ENCODE measurements at places on chromosomes 2 and 18.
A peak's percentile ranks its signal among the peaks of the same experiment; 100 is the strongest.

GRCh38 chr2:179837408-179837807 lies 24.0 kb downstream of the ZNF385B start:
- peak; percentile 81 for DNase-seq

DNA sequence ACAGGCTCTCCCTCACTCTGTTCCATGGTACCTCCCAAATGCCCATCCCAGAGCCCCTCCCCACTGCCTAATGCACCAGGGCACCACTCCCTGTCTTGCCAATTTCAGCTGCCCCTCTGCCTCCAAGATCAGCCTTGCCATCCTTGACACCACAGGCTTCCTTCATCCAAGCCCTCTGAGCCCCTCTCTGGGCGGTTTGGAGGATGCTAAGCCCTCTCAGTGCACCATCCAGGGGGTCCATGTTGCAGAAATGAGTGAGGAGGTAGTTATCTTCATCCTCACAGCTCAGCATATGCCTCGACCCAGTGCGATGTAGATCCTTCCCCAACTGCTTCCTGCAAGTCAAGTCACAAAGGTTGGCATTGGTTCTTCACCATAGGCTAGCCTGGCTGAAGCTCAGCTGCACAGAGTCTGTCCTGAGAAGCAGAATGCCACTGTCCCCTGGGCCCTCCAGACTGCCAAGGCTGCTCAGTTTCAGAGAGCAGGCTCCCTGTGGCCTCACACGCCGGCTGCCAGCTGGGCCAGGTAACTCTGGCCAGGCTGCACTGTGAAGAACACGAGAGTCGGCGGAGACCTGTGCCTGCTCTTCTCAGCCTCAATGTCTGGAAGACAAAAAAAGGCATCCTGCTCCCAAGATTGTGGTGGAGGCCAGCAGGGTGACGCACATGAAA lies 9.9 kb upstream of the MAP3K2 start:
- no peak for DNase-seq

DNA sequence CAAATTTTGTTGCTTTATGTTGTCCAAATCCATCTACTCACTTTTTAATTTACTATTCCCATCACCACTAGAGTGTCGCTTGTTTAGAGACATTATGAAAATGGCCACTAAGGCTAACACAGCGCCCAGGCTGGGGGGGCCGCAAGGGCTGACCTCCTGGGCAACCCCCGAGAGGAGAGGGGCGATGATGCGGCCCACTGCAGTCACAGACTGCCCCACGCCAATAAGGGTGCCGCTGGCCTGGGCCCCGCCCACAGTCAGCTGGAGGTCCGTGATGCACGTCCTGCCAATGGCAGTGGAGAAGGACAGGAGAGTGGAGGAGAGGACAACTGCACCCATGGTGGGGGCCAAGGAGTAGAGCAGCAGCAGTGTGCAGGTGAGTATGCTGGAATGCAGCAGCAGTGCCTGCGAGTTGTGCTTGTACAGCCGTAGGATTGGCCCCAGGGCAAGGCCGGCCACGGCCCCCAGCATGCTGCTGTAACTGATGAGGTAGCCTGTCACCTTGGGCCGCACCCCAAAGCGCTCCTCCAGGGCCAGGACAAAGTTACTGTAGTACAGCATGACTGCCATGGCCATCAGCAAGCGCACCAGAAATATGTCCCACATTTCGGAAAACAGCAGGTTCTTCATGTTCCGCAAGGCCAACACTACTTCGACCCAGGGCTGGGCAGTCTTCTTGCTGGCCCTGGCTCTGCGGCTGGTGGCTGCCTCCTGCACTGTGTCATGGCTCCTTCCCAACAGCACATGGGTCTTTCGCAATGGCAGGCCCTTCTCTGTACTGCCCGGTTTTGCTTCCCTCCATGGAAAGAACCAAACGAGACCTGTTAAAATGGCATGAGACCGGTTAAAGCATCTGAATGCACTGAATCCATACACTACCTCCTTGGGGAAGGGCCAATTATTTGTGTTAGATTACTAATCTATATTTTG lies 43.2 kb upstream of the TMEM182 start:
- no peak for DNase-seq

GRCh38 chr2:49044350-49045079 lies 109.8 kb downstream of the FSHR start:
- no peak for DNase-seq

- DNase-seq = no peak
These were observed 152.6 kb upstream of the SLC1A4 start for GRCh38 chr2:64836566-64836965.

DNA sequence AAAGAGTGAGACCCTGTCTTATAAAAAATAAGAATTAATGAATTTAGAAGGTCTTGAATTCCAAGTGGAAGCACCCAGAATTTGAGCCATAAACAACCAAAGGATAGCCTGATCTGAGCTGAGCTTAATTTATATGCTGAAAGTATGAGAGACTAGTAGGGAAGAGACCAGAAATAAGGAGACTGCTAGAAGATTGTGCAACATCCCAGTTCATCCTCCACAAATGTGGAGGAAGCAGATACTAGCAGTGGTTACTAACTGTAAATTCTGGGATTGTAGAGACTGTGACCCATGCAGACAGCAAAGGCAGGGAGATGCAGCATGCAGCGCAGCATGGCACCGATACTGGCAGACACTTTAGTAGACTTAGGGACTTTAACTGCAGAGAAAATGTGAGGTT lies 1.5 kb upstream of the SULT1C2 start:
- no peak for DNase-seq

DNA sequence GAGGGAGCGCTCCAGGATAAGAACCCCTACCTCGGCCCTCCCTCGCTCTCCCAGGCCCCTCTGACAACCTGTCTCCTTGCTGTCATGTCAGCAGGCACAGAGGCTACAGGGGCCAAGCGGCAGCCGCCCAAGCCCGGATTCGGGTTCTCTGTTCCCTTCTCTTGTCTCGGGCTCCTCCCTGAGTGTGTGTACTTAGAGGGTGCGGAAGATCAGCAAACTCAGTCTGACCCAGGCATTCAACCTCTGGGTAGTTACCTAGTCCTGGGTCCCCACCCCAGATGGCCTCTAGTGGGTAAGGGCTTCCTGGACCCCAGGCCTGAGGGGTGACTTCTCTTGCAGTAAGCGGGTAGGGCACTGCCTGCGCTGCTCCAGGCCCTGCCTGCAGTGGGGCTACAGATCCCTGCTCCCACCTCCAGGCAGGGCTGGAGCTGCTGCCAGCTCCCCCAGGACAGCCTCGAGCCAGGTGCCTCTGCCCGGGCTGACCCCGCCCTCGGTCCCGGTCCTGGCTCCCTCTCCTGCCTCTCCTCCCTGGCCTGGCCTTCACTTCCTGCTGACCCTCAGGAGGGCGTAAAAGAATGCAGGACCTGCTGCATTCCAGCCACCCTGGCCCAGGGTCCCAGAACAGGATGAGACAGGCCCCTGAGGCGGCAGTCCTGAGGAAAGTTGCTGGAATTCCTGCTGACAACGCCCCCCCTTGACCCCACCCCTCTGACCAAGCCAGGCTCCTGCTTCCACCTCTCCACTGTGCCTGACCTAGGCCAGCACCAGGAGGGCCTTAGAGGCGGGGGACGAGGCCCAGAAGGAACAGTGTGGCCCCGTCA lies 22.0 kb downstream of the GPC1 start:
- no peak for DNase-seq

DNA sequence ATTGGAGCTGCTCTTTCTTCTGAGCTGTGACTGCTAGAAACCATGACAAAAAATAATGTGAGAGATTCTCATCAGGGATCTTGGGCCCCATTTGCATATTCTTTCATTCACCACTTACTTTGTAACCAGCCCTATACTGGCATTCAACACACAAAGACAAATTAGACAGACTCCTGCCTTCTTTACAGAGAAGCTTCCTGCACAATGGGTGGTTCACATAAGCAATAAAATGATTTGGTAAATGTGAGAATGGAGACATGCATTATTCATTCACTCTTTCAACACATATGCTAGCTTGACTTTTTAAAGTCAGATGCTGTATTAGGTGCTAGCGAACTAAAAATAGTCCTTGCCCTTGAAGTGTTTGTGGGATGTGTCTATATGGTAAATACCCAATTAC lies 174.4 kb downstream of the NCKAP5 start:
- no peak for DNase-seq

DNA sequence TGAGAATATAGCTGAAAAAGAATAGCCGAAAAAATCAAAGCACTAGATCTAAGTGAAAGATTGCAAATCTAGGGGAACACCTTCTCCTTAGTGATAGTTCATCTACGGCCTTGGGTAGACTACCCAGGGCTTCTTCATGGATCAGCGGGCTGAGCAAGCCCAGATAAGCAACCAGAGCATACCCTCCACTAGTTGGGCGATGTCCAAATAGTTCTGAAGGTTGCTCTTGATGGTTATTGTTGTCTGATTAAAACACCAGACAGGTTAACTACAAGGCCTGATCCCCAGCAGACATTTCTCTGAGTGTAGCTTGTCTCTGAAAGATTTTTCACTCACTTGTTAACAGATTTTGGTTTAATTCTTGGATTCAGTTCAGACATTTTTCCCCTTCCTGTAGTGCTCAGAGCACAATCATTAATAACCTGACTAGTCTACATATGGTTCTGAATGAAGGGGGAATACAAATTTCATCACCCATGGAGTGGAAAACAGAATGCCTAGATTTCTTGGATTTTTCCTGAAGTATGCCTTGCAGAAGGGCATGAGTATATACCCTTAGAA lies 99.6 kb downstream of the BABAM2 start:
- DNase-seq = no peak

DNA sequence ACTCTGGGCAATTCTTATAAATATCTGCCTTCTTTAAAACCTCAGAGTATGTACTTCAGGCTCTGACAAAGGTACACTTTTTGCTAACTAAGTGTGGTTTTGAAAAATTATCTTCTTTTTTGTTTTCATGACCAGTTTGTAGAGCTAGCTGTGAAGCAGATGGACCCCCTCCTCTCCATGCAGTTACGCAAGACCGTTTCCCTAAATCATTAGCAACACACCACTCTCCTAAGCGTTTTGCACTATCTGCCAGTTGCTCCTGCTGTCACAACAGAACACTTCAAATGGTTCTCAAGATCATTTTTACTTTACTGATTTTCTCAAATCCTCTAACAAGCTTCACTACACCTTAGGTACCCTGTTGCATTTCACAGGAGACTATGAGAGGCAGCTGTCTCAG lies 53.3 kb downstream of the GULP1 start:
- no peak for DNase-seq

DNA sequence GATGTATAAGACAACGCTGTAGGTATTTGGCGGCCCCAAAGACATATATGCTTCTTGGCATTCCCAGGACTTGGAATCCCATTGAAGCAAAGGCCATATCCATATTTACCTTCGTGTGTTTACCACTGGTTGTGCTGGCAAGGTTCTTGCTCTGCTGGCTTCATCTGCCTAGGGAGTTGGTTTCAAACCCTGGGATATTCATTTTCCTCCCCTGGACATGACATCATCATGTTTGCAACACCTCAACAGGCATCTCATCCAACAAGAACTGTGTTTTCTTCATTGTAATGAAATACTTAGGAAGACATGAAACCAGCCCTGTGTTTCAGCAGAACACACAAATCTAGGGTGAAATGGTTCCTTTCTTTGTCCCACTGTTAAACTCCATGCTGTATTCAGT lies 77.9 kb upstream of the PHLPP1 start:
- DNase-seq = no peak

DNA sequence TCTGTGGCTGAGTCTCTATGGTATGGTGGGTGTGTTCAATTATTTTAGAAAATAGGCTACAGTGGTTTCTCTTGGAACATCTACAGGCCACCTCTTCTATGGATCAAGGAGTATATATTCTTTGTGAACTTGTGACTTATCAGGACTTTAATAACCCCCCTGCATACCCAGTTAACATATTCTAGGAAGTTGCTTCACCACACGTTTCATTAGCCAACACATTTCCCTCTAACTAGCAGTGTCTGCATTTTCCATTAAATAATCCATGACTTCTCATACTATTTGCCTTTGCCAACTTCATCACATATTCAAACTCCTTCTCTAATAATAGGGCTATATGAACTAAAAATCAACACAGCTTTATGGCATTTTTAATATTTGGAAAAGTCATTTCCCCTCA lies 187.6 kb upstream of the ARL4C start:
- DNase-seq = no peak

DNA sequence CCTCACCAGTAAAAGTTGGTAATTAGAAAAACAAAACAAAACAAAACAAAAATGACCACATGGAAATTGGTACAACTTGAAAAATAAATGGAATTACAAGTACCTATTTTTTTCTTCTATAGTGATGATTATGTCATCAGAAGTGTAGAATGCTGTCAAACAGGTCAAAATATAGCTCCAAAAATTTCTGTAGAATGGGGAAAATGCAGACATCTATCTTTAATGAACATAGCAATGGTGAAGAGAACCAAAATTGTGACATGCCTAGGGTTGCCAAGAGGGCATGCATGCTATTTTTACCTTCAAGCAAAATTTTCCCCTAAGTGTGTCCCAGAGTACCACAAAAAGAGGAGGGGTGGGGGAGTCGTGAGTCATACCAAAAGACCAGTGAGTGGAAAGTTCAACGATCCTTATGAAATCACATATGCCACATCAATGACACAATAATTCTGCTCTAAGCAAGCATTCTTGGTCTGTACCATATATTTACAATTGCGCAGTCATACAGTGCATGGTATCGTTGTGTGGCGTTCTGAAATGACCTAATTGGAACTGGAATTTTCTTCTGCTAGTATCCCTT lies 1436.4 kb downstream of the SUCLG1 start:
- peak; percentile 45 for DNase-seq

GRCh38 chr18:79771446-79772107 lies 26.2 kb upstream of the KCNG2 start:
- no peak for DNase-seq

- no peak for DNase-seq
These were observed 18.0 kb upstream of the KLHL23 start for GRCh38 chr2:169715379-169716237.

- DNase-seq = no peak
These were observed 65.0 kb upstream of the HPCAL1 start for GRCh38 chr2:10237392-10238321.

- DNase-seq = no peak
These were observed 363.1 kb downstream of the LRP1B start for GRCh38 chr2:141767691-141768090.

DNA sequence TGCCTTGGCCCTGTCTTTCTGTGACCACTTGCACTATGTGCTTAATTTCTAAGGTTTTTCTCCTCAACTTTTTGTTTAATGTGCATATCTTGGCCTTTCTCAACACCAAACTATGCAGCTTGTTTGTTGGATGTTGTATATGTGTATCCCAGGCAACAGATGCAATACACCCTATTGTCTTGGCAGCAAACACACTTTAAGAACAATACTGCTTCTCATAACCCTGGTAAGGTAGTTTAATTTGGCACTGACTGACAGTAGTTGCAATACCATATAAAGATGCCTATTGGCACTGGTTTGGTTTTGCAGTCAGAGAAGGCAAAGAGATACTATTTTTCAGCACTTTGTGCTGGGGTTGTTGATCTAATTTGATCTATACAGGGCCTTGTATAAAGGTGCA lies 360.7 kb upstream of the CWC22 start:
- DNase-seq = no peak

- no peak for DNase-seq
These were observed 27.4 kb upstream of the CUL3 start for GRCh38 chr2:224612578-224612977.

GRCh38 chr2:96073170-96073775 lies 38.6 kb upstream of the GPAT2 start:
- DNase-seq = no peak

GRCh38 chr2:182625814-182626213 lies 90.2 kb upstream of the DNAJC10 start:
- no peak for DNase-seq

GRCh38 chr2:169573160-169573973 lies at the start of gene FASTKD1:
TSS of gene FASTKD1 (minus strand) at chr2:169573865. CDS start at chr2:169572029, 1,836 bp downstream.
- peak; percentile 90 for DNase-seq

- no peak for DNase-seq
These were observed 95.0 kb upstream of the RIOK3 start for GRCh38 chr18:23357996-23358594.

GRCh38 chr2:40204268-40204667 lies 247.6 kb downstream of the SLC8A1 start:
- DNase-seq = peak; percentile 55

Measured in EL (cell line).